ENCODE measurements at places on chromosomes 4 and X.

DNA sequence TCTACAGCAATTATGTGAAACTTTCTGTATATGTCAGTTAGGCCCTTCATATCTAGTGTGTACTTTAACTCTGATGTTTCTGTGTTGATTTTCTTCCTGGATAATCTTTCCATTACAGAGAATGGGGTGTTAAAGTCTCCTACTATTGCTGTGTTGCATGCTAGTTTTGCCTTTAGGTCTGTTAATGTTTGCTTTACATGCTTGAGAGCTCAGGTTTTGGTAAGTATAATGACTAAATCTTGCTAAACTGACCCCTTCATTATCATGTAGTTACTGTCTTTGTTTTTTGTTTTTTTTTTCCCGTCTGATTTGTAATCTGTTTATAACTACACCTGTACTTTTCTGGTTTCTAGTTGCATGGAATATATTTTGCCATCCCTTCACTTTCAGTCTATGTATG is 63.6 kb upstream of the UGT2B15 start:
- DNase-seq, result no peak

GRCh38 chrX:72041871-72042851 is 89.6 kb downstream of the RTL5 start:
- DNase-seq, result no peak

DNA sequence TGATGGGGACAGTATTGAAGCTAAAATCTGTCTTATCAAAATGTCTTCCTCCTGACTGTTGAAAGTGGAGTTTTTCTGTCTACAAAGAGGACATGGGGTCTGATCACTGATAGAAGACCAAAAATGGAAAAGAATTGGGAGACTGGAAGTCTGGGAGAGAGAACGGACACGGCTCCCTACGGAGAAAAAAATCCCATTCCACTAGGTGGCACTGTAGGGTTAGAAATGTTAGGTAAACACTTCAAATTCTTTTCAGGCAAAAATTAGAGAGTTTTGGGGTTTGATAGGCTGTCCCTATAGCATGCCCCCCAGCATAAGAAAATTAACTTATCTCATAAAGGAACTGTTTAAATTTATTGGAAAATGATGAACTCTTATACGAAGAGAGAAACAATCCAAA is 200.5 kb downstream of the FAM133A start:
- peak; percentile 3 for DNase-seq

DNA sequence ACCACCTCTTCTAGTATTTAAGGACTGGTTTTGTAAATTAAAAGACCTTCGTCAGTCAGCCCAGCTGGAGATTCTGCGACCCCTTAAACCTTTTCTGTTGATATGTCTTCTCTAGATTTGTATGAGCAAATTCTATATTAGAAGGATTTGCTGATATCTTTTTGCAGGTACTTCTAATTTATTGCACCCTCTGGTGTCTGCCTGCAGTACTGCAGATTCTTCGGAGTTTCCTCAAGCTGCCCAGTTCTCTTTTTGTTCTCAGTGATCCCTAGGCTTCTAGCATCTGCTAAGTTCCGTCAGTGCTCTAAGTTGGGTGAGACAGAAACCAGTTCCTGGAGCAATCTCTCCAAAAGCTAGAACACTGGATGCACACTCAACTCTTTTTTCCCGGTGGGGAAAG is 545.2 kb downstream of the C4orf33 start:
- no peak for DNase-seq

DNA sequence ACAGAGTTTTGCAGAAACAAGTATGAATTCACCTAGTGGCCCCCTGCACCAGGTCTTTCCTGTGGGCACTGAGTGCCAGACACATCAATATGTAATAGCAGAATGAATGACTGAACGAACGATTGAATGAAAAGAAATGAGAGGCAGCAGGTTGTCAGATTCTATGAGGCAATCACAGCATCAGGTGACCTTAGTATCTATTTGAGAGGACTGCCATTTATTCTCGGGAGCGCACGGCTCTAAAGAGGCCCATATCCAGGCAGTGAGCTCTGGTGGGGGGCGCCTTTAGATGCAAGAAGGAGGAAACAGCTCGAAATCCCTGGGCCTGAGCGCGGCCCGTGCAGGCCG is 528 bp upstream of the SLC25A4 start:
- DNase-seq, result no peak

GRCh38 chr4:31929676-31930345 is 1209.6 kb downstream of the PCDH7 start:
- DNase-seq, result no peak

DNA sequence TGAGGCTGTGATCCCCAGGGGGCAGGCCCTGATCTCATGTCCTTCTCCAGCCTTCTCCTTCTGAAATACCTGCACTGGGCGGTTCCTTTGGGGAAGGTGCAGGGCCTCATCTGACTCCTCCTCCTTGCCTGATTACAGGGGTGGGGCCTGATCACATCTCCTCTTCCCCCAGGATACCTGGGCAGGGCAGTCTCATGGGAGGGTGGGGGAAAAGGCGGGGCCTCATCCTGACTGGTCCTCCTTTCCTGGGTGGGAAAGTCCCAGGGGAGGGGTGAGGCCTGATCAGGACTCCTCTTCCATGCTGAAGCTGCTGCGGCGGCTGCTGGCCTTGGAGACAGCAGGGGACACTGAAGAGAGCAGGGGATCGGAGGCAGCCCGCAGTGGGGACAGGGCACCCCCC is 13.3 kb downstream of the TFE3 start:
- no peak for DNase-seq

GRCh38 chr4:74714611-74715130 is 79.7 kb downstream of the BTC start:
- DNase-seq, result no peak

DNA sequence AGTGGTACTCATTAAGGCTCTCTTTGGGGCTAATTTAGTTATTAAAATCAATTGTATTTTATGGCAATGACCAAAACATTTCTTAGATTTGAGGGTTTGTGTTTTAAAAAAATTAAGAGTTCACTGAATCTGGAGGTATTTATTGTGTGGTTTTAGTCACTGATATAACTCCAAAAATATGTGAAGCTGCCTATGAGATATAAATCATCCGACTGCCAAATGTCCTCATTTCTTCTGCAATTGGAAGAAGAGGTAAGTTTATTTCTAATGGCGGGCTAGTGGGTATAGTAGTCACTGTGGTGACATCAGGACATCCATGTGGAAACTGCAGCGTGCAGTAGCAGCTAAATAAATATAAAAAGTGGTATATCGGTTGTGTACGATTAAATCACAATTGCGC is 205.5 kb downstream of the MID1 start:
- no peak for DNase-seq

DNA sequence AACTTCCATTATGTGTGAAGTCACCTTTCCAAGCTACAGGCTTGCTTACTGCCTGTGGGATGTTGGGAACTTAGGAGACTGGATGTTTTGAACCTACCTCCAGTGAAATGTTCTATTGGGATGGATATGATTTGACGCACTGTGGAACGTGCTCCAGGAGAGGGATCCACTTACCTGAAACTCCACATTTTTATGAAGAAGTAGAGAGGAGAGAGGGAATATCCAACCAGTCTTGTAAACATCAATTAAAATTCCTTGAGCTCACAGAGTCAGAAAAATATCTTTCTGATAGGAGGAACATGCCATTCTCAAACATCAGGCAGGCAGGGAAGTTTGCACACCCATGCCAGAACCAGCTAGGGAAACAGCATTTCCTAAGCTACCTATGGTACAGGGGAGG is 91.1 kb upstream of the MAOA start:
- DNase-seq, result no peak

- DNase-seq, result no peak
Measured at GRCh38 chr4:10295301-10295700, 161.9 kb downstream of the ZNF518B start.

DNA sequence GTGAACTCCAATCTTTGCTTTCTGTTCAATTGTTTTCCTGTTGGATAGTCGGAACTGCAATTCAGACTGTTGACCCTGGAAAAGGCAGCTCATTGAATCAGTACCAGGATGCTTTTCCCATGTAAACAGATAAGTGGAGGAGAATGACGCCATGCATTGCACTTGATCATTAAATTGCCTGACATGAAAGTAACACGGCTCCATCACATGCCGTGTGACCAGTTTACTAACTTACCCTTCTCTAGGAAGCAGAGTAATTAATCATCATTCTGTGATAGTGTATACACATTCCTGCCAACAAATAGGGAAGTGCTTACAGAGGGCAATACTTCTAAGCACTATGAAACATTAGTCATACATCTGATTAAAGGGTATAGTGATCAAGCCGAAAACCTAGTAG is 101.4 kb downstream of the PPARGC1A start:
- no peak for DNase-seq
